ENCODE measurements at places on chromosomes 5 and 9. TPM values are rescaled to one million over a fixed set of nuclear protein-coding genes. Genes with fewer than 3 reads are reported as not detected.

Gene DNM1
- total RNA-seq: 39.0 TPM

Gene SPAG8
- total RNA-seq: 6.0 TPM

Gene TMEFF1
- not detected for total RNA-seq

Gene SLC27A4
- 12.8 TPM for total RNA-seq

Gene FOXD4L5
- not detected for total RNA-seq

Gene ST8SIA4
- 4.8 TPM for total RNA-seq

Gene PCDHGB4
- total RNA-seq: 13.1 TPM

Gene DAB2IP
- total RNA-seq: 22.0 TPM

Gene PTGER4
- 9.4 TPM for total RNA-seq

Gene FBXO4
- 10.3 TPM for total RNA-seq

Gene ARHGEF28
- total RNA-seq: 22.5 TPM

Gene MARCHF11
- total RNA-seq: not detected

Gene ACTBL2
- not detected for total RNA-seq

Gene CD180
- 0.59 TPM for total RNA-seq

Gene FAM240B
- total RNA-seq: not detected

Gene CDX1
- total RNA-seq: 0.34 TPM

Gene IFNK
- total RNA-seq: not detected

Measured in uterus (tissue), 4 donors.